ENCODE measurements at places on chromosomes 6 and 20.

GRCh38 chr6:41483943-41484342 is 62.2 kb upstream of the FOXP4 start:
- no peak for DNase-seq

DNA sequence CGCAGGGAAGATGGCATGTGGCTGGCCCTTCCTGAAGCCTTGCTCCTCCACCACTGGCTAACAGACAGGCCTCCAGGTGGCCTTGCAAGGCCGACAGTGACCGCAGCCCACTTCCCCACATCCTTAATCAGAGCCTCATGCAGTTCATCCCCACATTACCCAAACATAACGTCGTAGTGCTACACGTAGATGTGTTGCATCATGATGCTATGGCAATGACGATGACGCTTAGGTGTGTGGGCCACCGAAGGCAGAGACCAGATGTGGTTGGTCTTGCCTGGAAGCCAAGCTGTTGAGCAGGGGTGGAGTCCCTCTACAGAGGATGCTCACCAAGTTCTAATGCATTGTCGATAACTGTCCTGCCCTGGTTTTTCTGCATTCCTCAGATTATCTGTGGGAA is 5.6 kb downstream of the CD93 start:
- no peak for DNase-seq

DNA sequence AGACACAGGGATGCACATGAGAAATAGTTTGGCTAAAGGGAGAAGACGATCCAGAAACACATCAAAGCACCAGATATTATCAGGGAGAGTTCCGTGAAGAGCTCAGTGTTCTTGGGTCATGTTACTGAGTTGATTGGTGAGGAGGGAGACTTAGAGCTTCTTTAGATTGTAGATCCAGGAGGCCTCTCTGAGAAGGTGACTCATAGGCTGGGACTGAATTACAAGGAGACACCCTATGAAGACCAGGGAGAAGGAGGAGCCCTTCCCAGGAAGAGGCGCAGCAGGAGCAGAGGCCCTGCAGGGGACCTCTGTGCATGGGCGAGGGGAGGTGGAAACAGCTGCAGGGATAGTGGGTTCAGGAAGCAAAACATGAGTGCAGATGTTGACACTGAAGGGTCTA is 196.5 kb downstream of the SLC24A3 start:
- DNase-seq = no peak

- DNase-seq = no peak
Observed at GRCh38 chr20:55252521-55252920, 752.8 kb downstream of the CBLN4 start.

Data from epithelial cell of prostate (primary cell).